Activated T-helper 2 cell treated with anti-CD3 and anti-CD28 coated beads, Interferon-gamma antibody, Interleukin-2, Interleukin-4, amounts not matched to agents 10 μg/mL and 5 μg/mL and 100 μg/mL, durations not matched to agents 14 hours and 24 hours and 36 hours (primary cell): ENCODE measurements at places on chromosomes 6 and 20.

GRCh38 chr6:113530769-113531168 lies 326.4 kb upstream of the MARCKS start:
- DNase-seq: no peak

DNA sequence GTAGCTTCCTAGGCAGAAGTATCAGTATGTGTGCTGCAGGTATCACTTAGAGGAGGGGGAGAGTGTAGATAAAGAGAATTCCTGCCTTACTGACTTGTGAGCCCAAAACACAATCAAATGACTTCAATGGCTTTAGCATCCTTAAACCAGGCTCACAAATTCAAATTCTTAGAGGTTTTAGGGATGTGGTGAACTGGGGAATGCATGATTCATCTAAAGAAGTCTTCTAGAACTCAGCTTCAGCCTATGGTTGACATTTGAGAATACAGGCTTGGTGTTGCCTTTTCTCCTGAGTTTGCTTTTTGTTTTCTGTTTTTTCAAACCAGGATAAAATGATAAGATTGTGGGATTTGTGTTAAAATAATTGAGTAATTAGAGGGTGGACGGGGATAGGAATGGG lies 14.4 kb downstream of the SNRPC start:
- DNase-seq: no peak

DNA sequence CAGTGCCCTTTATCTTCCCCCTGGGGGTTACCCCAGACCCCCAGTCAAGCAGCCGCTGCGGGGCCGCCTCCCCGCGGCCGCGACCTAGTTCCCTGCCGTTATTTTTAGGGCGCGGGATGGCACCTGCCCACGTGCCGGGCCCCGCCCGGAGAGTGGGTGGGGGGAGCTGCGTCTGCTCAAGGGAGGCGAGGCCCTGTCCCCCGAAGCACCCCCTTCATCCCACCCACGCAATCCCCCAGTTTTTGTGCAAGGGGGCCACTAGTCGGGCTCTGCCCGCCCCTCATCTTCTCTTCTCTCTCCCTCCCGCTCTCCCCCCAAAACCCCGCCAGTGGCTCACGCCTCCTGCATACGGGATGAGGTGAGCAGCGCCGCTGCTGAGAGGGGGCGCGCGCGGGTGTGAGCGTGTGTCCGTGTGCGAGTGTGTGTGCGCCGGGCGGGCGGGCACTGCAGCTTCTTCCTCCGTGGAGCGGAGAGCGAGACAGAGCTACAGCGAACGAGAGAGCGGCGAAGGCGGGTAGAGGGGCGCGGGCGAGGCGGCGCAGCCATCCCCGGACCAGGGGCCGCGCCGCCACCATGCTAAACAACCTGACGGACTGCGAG lies at the start of gene SLC12A5:
TSS of gene SLC12A5 (plus strand) at position 444 of the 600 bp plus-strand sequence. CDS start at position 574, 130 bp downstream.
- DNase-seq: no peak

DNA sequence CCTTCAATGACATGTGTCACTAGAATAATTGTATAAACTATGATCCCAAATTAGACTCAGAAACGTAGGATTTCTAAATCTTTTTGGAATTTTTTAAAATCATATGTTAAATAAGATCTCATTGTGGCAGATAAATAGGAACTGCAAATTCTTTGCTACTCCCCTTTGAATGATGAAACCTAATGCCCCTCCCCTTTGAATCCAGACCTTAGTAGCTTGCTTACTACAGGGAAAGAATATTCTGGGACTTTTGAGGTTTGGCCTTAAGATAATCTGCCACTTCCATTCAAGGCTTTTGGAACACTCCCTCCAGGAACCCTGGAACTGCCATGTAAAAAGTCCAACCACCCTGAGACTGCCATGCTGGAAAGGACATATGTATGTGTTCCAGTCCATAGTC lies 7.1 kb downstream of the TDP2 start:
- no peak for DNase-seq

GRCh38 chr6:22917344-22917743 lies 348.0 kb downstream of the HDGFL1 start:
- DNase-seq: no peak

GRCh38 chr20:44459271-44459670 lies 16.4 kb upstream of the TTPAL start:
- no peak for DNase-seq

DNA sequence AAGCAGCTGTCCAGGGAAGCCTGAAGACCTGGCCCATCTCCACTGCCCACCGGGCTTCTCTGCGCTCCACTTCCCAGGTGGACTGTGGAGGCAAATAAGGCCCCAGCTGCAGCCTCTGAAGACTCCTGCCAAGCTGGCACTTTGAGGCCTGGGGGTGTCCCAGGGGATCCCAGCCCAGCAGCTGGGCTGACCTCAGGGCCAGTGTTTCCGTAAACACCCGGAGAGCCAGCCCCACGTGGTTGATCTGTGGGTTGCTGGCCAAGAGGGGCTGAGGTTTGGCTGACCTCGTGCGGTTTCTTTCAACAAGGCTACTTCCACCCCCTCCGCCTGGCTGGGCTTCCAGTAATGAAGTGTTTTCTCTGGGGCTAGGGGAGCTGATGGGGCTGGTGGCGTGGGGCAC lies 12.4 kb upstream of the CCN5 start:
- no peak for DNase-seq

- no peak for DNase-seq
These were observed 8.9 kb downstream of the SLC16A10 start for GRCh38 chr6:111096246-111096645.

DNA sequence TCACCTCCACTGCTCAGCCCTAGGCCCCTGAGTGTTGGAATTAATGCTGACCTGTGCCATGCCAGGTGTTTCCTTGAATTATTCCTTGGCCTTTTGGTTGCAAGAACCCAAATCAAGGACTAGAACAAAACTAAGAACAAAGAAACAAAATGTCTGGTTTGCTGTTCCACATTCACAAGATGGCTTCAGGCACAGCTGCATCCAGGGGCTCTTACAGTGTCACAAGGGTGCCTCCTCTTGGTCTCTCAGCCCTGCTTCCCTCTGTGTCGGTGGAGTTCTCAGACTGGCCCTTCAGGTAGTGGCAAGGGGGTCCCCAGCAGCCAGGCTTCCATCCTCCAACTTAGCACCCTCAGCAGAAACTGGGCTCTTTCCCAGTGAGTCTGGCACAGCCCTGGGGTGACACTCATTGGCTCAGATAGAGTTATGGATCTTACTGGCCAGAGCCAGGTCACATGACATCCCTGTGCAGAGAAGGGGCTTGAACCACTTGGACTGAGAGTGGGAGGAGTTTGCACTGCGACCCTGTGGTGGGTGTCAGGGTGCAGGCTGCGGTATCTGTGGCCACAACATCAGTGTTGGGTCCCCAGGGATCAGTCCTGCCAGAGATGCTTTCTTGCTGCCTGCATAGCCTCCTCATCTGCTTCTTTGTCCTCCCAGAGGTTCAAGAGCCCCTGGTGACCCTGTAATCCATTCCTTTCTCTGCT lies 427.7 kb upstream of the SULF2 start:
- no peak for DNase-seq

DNA sequence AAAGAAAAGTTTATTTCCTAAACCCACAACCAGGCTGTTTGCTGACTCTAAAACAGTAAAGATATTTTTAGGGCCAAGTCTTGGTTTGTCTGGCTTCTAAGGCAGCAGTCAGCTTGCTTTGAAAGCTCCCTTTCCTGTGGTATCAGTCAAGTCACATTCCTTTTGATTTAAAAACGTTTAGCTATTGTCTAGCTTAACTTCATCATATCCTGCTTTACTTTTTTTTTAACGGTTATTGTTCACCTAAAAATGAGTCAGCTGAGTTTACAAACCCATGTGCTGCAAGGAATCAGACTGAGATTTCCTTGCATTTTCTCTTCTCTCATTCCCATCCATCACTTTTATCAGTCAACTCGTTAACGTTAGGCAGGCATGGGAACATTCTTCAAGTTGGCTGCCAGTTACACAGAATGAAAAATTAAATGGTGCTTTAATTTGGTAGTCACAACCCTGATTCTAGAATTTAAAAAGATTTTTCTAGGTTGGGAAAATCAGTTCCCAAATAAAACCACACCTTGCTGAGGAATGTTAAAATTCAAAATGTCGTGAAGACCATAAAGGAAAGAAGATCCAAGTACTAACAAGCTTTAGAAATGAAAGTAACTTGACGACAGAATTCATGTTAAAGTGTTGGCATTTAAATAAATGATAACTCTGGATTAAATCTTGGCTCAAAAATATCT lies 45.9 kb downstream of the ELOVL5 start:
- no peak for DNase-seq

GRCh38 chr20:63628246-63628975 lies 1.5 kb upstream of the GMEB2 start:
- peak; percentile 60 for DNase-seq

DNA sequence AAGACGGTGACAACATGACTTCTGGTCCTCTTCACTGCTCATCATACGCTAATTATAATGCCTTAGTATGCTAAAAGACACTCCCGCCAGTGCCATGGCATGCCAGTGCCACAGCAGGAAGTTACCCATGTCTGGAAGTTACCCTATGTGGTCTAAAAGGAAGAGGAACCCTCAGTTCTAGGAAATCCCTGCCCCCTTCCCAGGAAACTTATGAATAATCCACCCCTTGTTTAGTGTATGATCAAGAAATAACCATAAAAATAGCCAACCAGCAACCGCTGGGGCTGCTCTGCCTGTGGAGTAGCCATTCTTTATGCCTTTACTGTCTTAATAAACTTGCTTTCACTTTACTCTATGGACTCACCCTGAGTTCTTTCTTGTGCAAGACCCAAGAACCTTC lies 15.8 kb upstream of the SERPINB9 start:
- DNase-seq: no peak

DNA sequence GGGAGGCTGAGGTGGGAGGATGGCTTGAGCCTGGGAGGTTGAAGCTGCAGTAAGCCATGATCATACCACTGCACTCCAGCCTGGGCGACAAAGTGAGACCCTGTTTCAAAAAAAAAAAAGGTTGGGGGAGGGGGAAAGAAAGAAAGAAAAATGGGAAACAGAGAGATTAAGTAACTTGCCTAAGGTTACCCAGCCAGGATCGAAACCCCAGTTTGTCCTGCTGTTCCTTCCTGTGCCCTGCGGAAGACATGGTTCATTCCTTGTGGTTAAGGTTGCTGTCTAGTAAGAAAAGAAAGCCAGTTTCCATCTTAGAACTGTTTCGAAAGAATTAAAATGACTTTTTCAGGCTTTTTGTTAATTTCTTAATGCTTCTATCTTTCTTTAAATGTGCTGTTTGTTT lies 29.8 kb downstream of the C6orf89 start:
- no peak for DNase-seq

- no peak for DNase-seq
These were observed 210.6 kb upstream of the PLCB4 start for GRCh38 chr20:8858181-8858787.

DNA sequence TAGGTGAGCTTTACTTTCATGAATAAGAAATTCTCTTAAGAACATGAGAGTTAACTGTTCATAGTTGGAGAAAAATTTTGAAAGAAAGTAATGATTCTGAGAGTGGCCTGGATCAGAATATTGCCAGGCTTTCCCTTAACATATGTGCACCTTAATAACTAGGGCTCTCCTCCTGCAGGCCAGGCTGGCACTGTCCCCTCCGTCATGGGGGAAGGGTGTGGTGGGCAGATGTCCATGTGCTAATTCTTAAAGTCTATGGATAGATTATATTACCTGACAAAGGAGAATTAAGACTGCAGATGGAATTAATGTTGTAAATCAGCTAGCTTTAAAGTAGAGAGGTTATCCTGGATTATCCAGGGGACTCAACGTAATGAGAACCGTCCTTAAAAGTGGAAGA lies 10.9 kb upstream of the KLHL32 start:
- no peak for DNase-seq

DNA sequence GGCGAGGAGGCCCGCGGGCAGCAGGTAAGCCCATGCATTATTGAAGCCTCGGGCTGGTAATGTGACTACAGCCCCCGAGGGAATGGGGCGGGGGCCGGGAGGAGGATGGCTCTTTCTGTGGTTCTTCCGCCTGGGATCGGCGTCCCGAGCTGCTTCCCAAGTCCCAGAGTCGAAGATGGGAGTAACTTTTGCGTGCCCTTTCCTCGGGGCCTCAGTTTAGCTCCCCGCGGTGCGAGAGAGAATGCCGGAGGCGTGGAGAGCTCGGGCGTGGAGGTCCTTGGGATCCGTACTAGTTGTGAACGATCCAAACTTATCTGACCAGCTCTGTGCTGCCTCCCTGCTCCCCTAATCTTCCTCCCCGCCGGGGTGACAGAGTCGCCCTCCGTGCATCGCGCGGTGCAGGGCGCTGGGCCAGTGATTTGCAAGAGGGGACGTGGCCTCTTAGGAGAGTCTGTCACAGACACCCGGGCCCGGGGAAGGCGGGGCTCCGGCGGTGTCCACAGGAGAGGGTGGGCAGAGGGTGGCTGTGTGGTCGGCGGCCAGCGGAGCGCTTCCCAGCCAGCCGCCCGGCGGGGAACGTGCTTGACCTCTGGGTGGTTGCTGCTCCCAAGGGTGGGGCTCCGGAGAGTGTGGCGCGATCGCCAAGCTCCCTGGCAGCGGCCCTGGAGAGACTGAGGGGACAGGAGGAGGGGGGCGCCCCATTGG lies 815 bp downstream of the UTRN start:
- peak; percentile 33 for DNase-seq

- no peak for DNase-seq
These were observed 13.6 kb downstream of the LRRC73 start for GRCh38 chr6:43496370-43497128.

DNA sequence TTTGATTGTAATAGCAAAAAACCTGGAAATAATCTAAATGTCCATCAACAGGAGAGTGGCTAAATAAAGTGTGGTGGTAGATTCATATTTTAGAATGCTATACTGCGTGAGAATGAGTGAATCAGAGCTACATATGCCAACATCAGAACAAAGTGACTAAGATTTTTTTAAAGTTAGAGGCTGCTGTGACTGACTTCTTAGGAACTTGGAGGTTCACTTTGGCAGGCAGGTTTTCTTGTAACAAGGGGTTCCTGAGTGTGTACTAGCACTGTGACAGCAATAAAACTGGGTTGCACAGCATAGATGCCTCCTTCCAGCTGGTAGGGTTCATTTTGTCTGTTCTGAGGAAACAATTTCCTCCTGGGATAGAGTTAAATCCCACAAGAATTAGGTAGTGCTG lies 75.3 kb upstream of the ENPP5 start:
- DNase-seq: no peak

DNA sequence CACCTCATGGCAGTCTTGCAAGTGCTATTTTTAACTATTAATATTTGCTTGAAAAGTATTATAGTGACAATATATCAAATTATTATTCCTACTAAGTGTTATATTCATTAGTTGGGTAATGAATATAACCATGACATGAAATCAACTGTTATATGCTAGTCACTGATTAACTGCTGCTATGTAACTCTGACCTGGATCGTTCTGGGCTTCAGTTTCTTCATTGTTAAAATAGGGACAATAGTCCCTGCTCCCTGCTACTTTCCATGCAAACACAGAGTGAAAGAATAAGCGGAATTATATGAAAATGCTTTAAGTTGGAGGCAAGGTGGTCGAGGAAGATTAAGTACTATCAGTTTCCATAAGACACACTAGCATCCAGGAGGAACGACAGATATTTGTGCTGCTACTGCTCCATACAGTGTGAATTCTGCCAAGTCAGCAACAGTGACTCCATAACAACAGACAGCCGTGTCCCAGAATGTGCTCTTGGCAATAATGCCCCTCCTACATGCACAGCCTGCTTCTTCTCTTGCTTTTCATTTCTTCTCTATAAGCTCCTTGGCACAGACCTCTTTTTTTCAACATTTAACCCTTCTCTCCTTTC lies 107.2 kb downstream of the CHD6 start:
- DNase-seq: no peak
